ENCODE measurements at places on chromosomes 7 and 10. TPM values are rescaled to one million over a fixed set of nuclear protein-coding genes. Genes with fewer than 3 reads are reported as not detected.
A peak's percentile ranks its signal among the peaks of the same experiment; 100 is the strongest.

Gene DPP6
- 4.7 TPM for total RNA-seq

Gene OPN4
- not detected for total RNA-seq

Gene NEURL1
- 1.2 TPM for total RNA-seq

Gene C10orf105
- total RNA-seq, result 0.26 TPM

Gene CUBN
- total RNA-seq, result 0.26 TPM

Gene SLC26A5
- total RNA-seq, result 0.11 TPM

Gene CYP26A1
- 70.4 TPM for total RNA-seq

- no peaks in the 10 kb centered on the region for H3K36me3 ChIP-seq
- no peaks in the 10 kb centered on the region for H3K4me1 ChIP-seq
- H3K27ac ChIP-seq, result no peak overlapping the region
- DNase-seq, result peak; percentile 59
- H3K4me3 ChIP-seq, result peak overlapping the region; percentile 71
- peaks cover 77% of the 10 kb centered on the region for H3K27me3 ChIP-seq
Measured at GRCh38 chr7:155806096-155806871, 6.0 kb downstream of the SHH start.

GRCh38 chr7:75776295-75776971 lies 4.4 kb upstream of the CCL26 start:
- peaks cover 13% of the 10 kb centered on the region for H3K36me3 ChIP-seq
- H3K27ac ChIP-seq, result no peak overlapping the region
- H3K27me3 ChIP-seq, result no peaks in the 10 kb centered on the region

- H3K27me3 ChIP-seq, result no peaks in the 10 kb centered on the region
- no peaks in the 10 kb centered on the region for H3K4me1 ChIP-seq
- no peak overlapping the region for H3K27ac ChIP-seq
- peaks cover 27% of the 10 kb centered on the region for H3K36me3 ChIP-seq
- no peak for DNase-seq
Measured at GRCh38 chr7:149573519-149573918, 75.9 kb upstream of the ZNF746 start.

DNA sequence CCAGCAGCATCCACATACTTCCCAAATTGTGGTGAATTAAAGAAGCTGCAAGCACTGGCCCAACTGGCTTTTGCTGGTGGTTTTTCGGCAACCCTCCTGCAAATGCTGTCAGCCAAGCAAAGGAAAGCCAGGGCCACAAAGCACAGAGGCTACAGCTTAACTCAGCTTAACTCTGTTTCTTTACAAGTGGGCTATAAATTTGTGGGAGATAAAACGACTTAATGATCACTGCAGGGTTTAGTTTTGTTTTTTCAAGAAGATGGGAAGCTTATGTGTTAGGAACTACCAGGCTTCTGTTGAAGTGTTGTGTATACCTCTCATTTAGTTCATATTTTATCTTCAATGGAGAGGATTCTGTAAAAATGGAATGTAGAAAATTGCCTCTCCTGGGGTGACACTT lies 110.6 kb downstream of the TACC2 start:
- no peaks in the 10 kb centered on the region for H3K27me3 ChIP-seq
- DNase-seq, result no peak
- H3K27ac ChIP-seq, result no peak overlapping the region

- no peak overlapping the region for H3K4me3 ChIP-seq
- DNase-seq, result no peak
- H3K27me3 ChIP-seq, result no peaks in the 10 kb centered on the region
Measured at GRCh38 chr7:12941512-12941911, 254.1 kb downstream of the ARL4A start.

DNA sequence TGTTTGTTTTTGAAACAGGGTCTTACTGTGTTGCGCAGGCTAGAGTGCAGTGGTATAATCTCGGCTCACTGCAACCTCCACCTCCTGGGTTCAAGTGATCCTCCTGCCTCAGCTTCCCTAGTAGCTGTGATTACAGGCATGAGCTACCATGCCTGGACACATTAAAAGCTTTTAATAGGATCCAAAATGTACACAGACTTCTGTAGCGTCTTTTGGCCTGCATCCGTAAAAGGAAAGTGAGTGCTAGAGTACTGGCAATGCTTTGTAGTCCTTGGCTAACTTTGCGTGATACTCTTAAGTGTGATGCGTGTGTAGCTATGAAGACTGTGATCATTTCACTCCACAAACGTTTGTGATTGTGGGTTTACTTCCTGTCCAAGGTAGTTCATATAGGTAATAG lies 13.3 kb downstream of the ZRANB1 start:
- no peaks in the 10 kb centered on the region for H3K4me1 ChIP-seq
- no peaks in the 10 kb centered on the region for H3K27me3 ChIP-seq
- no peaks in the 10 kb centered on the region for H3K36me3 ChIP-seq
- DNase-seq, result no peak
- no peak overlapping the region for H3K27ac ChIP-seq

DNA sequence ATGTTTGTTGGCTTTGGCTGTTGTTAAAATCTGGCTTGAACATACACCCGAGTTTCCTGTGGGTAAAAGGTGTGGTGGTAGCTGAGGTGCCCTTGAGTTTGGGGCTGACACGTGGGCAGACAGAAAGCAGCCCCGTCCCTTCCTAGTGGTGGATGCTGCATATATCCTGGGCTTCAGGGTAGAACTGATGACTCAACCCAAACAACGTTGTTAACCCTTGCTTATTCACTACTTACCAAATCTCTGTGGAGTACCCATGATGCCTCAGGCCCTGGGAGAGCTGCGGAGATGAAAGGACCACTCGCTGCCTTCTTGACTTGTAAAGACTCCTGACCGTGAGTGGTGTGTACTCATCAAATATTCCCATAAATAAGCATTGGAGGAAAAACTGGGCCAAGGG lies 245.1 kb downstream of the RAB11FIP2 start:
- no peaks in the 10 kb centered on the region for H3K36me3 ChIP-seq
- no peak overlapping the region for H3K27ac ChIP-seq
- H3K4me1 ChIP-seq, result no peaks in the 10 kb centered on the region
- DNase-seq, result no peak
- H3K4me3 ChIP-seq, result no peak overlapping the region

GRCh38 chr7:6246251-6246917 lies 26.0 kb downstream of the CYTH3 start:
- H3K27ac ChIP-seq, result no peak overlapping the region
- H3K27me3 ChIP-seq, result no peaks in the 10 kb centered on the region
- no peak for DNase-seq
- no peak overlapping the region for H3K4me3 ChIP-seq
- H3K36me3 ChIP-seq, result no peaks in the 10 kb centered on the region
- H3K4me1 ChIP-seq, result peaks cover 2% of the 10 kb centered on the region

DNA sequence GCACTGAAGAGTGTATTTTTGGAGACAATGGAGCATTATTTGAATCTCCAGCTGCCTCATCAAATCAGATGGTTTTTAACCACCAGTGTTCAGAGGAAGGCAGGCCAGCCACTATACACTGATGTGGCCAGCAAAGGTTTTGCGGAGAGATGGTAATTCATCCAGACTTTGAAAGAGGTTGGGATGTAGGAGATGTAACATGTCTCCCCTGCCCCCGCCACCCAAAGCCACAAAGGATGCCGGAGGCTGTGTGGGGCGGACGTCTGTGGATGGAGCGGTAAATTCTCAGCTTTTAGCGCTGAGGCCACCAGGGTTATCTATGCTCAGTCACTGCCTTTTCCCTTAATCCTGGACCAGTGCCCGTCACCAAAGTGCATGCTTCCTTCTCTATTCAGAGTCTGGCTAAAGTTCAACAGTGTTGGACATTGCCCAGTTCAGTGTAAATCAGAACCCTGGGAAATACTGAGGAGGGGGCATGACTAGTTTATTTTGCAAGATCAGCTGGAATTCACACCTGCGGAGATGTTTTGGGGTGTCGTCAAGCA lies 3.7 kb upstream of the TRIP6 start:
- H3K4me3 ChIP-seq, result no peak overlapping the region
- DNase-seq, result no peak
- H3K27ac ChIP-seq, result no peak overlapping the region
- no peaks in the 10 kb centered on the region for H3K27me3 ChIP-seq

DNA sequence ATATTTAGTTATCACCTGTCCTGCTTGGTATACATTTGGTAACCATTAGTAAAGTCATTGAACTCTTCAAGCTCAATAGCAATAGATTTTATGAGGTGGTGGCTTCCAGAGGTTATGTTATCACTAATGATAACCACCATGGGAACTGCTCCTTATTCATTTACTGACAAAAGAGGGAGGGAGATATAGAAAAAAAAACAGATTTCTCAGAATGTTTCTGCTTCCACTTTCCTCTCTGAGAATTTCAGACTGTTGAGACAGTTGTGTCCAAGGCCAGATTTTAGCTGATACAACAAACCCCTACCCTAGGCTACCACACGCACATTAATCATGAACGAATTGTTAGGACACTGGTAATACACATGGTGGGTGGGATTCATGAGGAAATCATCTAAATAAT lies 154.0 kb upstream of the AOAH start:
- H3K27me3 ChIP-seq, result no peaks in the 10 kb centered on the region
- H3K4me3 ChIP-seq, result no peak overlapping the region
- no peak for DNase-seq
- H3K36me3 ChIP-seq, result no peaks in the 10 kb centered on the region
- H3K27ac ChIP-seq, result no peak overlapping the region

- H3K36me3 ChIP-seq, result peaks cover 21% of the 10 kb centered on the region
- H3K4me1 ChIP-seq, result no peaks in the 10 kb centered on the region
- no peaks in the 10 kb centered on the region for H3K27me3 ChIP-seq
- no peak overlapping the region for H3K27ac ChIP-seq
- H3K4me3 ChIP-seq, result no peak overlapping the region
Measured at GRCh38 chr10:95394161-95394880, 103.5 kb upstream of the PDLIM1 start.

DNA sequence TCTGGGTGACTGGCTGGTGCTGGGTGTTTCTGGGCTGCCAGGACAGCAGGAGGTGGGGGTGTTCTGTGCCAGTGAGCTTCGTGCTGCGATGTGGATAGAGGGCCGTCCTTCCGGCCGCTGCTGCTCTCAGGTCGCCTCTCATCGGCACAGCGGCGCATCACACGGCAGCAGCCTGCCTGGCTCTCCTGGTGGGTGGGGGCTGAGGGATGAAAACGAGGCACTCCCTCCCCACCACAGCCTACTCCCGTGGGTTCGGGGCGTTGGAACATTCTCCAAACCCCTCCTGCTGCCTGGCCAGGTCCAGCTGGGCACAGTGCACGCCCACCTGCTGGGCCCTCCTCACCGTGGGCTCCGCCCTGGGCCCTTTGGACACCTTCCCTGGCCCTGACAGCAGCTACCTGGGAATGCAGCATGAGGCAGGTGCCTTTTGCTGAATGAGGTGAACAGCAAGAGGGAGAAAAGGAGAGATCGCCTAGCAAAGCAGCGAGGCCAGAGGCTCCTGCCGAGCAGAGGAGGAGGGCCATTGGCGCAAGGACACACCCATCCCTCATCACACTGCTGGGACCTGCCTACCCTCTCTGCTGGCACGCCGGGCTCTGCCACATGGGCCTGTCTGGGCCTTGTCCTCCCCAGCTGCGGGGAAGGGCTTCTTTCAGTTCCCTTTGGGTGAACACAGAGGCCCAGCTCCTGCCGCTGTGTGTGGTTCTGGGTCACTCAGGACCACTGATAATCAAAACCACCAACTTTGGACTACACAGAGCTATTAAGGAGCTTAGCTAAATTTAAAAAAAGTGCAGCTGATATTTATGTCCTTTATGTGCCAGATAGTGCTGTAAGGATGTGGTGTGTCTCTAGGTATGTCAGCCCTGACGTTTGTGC lies 33.4 kb downstream of the INPP5A start:
- peaks cover 3% of the 10 kb centered on the region for H3K4me1 ChIP-seq
- H3K4me3 ChIP-seq, result no peak overlapping the region
- no peak overlapping the region for H3K27ac ChIP-seq
- no peaks in the 10 kb centered on the region for H3K27me3 ChIP-seq
- no peak for DNase-seq

- no peak overlapping the region for H3K27ac ChIP-seq
- H3K36me3 ChIP-seq, result no peaks in the 10 kb centered on the region
- no peak for DNase-seq
- H3K4me1 ChIP-seq, result no peaks in the 10 kb centered on the region
- H3K27me3 ChIP-seq, result no peaks in the 10 kb centered on the region
Measured at GRCh38 chr7:158051776-158052175, 535.8 kb downstream of the PTPRN2 start.

DNA sequence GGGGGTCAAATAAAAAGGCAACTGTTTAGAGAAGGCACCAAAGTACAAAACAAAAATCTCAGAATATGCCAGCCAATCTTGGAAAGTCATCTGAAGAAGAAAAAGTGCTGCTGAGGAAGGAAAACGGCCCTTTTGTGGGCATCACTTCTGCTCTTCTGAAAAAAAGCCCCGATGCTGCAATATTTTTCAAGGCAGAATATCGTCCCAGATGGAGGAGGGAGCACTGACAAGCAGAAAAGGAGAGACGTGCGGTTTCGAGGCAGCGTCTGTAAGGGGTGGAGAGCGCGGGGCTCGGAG lies 959 bp upstream of the ATRNL1 start:
- H3K27ac ChIP-seq, result no peak overlapping the region
- H3K27me3 ChIP-seq, result peaks cover 4% of the 10 kb centered on the region

DNA sequence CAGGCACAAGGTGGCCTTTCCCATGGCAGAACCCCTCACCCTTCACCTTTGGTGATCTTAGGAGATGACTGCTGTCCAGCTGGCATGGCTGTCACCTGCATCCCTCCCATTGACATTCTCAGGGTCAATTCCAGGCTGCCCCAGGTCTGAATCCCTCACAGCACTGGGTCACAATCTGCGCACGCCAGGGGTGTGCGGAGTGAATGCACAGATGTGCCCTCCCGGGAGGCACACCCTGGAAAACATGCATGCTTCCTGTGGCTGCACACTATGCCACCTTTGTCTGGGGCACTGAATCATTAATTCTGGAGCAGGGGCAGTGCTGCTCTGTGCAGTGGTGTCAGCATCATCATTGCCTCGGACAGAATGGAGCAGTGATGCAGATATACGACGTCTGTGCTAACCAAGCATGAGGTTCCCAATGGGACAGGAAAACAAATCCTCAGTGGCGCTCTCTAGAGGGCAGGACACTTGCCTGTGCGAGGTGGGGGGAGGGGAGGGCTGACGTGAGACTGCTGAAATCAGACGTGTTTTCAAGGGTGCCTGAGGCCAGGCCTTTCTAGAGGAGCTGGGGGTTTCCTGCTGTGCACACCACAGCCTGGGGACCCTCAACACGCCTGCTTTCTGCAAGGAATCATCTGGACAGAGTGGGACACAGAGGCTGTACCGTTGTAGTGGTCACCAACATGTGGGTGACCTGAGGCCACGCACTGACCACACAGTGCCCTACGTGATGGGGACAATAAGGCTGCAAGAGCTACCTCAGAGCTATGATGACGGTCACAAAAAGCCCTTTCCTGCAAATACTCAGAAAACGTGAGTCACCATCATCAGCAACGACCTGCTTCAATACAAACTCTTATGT lies 77.9 kb downstream of the HIPK2 start:
- H3K27me3 ChIP-seq, result no peaks in the 10 kb centered on the region
- no peaks in the 10 kb centered on the region for H3K4me1 ChIP-seq
- H3K36me3 ChIP-seq, result no peaks in the 10 kb centered on the region
- no peak overlapping the region for H3K4me3 ChIP-seq

GRCh38 chr10:127953876-127954275 lies 47.0 kb downstream of the PTPRE start:
- no peaks in the 10 kb centered on the region for H3K4me1 ChIP-seq
- H3K36me3 ChIP-seq, result no peaks in the 10 kb centered on the region
- DNase-seq, result no peak
- H3K4me3 ChIP-seq, result no peak overlapping the region
- H3K27me3 ChIP-seq, result no peaks in the 10 kb centered on the region
- H3K27ac ChIP-seq, result no peak overlapping the region

- DNase-seq, result no peak
- no peaks in the 10 kb centered on the region for H3K27me3 ChIP-seq
- no peaks in the 10 kb centered on the region for H3K4me1 ChIP-seq
- no peaks in the 10 kb centered on the region for H3K36me3 ChIP-seq
Measured at GRCh38 chr7:28758186-28758585, 199.9 kb downstream of the TRIL start.

- H3K27ac ChIP-seq, result no peak overlapping the region
- H3K4me1 ChIP-seq, result peaks cover 4% of the 10 kb centered on the region
- H3K27me3 ChIP-seq, result no peaks in the 10 kb centered on the region
- peaks cover 11% of the 10 kb centered on the region for H3K36me3 ChIP-seq
Measured at GRCh38 chr7:8113184-8113583, 144.6 kb downstream of the GLCCI1 start.
